ENCODE measurements at places on chromosomes 4 and X.

- no peak for DNase-seq
Measured at GRCh38 chr4:173051716-173052115, 116.9 kb upstream of the GALNT7 start.

- no peak for DNase-seq
Measured at GRCh38 chr4:23654791-23655190, 235.1 kb downstream of the PPARGC1A start.

DNA sequence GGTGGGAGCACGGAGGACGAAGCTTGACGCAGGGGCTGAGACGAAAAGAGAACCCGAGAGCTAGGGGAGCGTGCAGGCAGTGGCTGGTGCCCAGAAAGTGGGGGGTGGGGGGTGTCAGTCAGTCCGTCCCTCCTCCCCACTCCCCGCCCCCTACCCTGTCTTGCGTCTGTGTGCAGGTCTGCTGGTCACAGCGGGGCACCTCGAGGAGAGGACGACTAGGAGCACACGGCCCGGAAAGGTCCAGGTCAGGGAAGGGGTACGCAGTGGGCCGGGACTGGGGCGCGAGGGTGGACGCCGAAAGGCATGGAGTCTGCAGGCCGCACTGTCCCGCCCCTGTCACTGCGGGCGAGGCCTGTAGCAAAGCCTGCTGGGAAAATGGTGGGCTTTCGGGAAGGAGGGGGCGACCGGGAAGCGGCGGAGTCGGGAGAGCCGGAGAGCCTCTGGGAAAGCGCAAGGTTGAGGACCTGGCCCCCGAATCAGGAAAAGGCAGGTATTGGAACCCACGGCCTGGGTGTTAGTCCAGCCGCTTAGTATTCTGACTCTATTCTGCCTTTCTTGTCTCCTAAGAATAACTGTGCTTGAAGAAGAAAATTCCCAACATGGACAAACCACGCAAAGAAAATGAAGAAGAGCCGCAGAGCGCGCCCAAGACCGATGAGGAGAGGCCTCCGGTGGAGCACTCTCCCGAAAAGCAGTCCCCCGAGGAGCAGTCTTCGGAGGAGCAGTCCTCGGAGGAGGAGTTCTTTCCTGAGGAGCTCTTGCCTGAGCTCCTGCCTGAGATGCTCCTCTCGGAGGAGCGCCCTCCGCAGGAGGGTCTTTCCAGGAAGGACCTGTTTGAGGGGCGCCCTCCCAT, 769 bp downstream of the TCEAL1 start:
- no peak for DNase-seq

- no peak for DNase-seq
Measured at GRCh38 chr4:146159384-146160058, 16.0 kb upstream of the LSM6 start.

GRCh38 chrX:48890934-48891401, 6.6 kb downstream of the TIMM17B start:
- DNase-seq = no peak

DNA sequence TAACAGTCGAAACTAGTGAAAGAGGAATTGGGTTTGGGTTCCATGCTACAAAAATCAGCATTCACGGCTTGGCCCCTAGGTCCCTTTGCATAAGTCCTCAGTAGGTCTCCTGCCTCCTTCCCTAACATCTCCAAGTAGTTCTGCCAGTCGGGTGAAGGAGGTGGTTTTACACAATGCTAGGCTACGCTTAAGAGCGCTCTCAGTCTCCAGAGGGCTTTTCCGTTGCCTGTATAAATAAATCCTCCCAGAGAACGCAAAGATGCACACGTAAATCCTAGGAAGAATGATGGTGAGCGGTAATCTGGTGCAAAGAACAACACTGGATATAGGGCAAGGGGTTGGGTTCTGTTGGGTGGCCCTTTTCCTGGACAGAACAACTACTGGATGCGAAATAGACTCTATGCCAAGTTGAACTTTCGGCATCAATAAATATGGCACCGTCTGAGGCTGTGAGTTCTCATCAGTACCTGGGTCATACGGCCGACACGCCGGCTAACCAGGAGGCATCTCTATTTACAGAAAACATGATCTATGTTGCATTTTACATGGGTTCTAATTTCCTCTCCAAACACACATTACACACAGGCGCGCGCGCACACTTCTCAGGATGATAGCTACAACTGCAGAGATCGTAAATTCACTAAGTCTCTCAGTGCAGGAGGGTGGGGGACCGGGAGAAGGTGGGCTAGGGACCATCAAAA, 1.3 kb downstream of the CAMK2D start:
- DNase-seq = no peak

DNA sequence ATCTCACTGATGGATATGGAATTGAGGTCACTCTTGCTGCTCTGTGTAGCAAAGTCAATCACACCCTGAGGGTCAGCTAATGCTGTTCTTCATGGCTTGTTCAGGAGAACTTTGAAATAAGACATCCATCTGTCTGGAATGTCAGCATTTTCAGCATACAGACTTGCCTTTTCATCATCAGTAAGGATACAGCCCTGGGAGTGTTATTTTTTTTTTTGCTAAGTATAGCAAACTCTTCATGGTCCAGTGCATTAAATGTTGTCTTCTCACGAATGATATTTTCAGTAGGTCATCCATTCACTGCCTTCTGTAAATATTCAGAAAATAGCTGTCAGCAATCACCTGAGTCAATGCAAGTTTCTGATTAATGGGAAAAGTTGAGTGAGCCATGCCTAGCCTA, 268.8 kb upstream of the SMIM31 start:
- DNase-seq = no peak

DNA sequence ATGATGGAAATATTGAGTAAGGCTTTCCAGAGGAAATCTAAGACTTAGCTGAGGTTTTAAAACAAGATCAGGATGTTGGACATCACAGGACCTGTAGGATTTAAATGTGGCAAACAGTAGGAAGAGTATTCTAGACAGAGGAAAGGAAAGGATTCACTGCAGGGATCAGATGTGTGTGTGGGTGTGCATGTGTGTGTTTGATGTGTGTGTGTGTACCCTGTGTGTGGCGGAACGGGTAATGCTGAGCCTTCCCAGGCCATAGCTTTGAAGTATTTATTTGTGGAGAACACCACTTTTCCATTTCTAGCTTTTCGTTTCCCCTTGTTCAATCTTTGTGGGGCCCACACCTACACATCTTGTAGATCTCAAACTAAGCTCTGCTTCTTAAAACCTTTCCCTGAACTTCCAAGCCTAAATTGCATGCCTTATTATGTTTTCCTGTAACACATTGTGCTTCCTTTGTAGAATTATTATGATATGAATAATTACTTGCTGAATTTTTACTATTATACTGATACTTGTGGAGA, 6.9 kb downstream of the GUCY1A1 start:
- no peak for DNase-seq

GRCh38 chr4:185683896-185684295, 128.1 kb downstream of the SORBS2 start:
- no peak for DNase-seq

- DNase-seq = no peak
Measured at GRCh38 chrX:153766098-153766817, 2.2 kb downstream of the PLXNB3 start.

DNA sequence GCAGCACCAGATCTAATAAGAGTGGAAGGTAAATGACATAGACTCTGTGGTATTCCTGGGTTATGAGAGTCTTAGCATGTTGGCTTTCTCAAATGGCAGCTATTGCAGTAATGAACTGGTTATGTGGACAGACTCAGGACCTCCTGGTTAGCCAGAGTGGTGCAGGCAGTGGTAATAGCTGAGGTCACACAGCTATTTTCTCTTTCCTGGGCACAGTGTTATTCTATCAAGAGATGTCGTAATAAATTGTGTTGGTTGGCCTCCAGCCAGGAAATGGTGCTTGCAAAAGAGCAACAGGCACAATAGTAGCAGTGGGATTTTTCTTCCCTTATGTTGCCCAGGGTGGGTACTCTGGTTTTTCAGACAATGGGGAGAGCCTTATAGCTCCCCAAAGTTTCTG, 279.2 kb upstream of the FGF16 start:
- no peak for DNase-seq

GRCh38 chr4:23929248-23929647, 39.4 kb upstream of the PPARGC1A start:
- no peak for DNase-seq

- DNase-seq = no peak
Measured at GRCh38 chr4:156781852-156782251, 189.7 kb downstream of the PDGFC start.

GRCh38 chr4:83115656-83116285, 1.2 kb upstream of the PLAC8 start:
- no peak for DNase-seq

GRCh38 chrX:133574716-133575115, 159.4 kb upstream of the GPC4 start:
- DNase-seq = no peak

DNA sequence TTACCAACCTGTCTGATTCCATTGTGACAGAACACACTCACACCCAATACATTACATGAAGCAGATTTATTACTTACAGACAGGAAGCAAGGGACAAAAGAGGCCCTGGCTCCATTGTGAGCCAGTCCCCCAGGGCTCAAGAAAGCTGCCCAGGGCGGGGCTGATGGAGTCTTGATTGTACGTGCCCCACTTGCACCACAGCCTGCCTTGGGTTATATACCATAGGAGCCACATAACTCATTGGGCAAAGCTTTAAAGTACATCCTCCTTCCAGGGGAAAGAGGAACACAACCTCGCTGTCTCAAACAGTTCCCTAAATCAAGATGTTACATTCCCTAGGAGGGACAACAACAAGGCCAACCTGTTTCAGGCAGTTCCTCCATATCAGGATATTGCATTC, 3.4 kb upstream of the ZRSR2 start:
- no peak for DNase-seq

DNA sequence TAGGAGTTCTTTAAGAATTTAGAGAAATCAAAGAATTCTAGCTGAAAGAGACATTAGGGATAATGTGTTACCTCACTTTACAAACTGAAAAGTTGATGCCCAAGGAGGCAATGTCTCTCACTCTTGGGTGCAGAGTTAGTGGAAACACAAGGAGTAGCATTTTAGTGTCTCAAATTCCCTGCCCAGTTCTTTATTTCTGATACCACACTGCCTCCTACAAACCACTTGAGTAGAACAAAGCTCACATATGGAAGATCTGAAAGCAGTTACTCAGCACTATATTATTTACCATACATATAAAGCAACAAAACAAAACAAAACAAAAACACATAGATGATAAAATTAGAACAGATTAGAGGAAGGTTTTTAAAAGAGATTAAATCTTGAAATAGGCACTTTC, 124.2 kb downstream of the REELD1 start:
- DNase-seq = no peak

- DNase-seq = no peak
Measured at GRCh38 chr4:73715659-73716058, 24.7 kb upstream of the CXCL8 start.

GRCh38 chr4:38752941-38753806, 29.6 kb downstream of the TLR10 start:
- DNase-seq = no peak

- no peak for DNase-seq
Measured at GRCh38 chrX:43868791-43869190, 13.5 kb downstream of the MAOB start.

DNA sequence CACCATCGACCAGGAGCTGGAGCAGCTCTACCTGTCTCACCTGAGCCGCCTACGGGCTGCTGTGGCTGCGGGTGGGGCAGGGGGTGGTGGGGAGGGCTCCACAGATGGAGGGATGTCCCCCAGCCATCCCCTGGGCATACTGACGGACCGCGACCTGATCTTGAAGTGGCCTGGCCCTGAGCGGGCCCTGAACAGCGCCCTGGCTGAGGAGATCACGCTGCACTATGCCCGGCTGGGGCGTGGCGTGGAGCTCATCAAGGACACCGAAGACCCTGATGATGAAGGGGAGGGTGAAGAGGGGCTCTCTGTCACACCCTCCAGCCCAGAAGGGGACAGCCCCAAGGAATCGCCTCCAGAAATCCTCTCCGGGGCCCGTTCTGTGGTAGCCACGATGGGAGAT, 16.5 kb downstream of the PPP1R3F start:
- no peak for DNase-seq

DNA sequence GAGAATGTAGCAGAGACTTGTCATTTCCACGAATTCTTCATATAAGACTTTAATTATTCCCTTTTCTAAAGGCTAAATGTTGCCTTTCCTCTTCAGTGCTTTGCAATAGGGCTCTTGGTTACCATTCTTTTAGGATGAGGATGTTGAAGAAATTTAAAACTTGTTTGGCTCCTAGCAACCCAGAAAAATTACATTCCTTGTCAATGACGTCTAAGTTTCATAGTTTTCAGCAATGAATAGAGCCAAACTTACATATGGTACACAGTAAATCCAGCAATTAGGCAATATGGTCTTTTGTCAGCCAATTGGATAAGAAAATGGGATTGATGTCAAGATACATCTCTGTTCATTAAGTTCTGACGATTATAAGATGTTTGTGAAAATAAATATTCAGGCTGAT, 1639.6 kb upstream of the PCDH10 start:
- DNase-seq = no peak

- no peak for DNase-seq
Measured at GRCh38 chrX:56107320-56107719, 124.8 kb upstream of the KLF8 start.

DNA sequence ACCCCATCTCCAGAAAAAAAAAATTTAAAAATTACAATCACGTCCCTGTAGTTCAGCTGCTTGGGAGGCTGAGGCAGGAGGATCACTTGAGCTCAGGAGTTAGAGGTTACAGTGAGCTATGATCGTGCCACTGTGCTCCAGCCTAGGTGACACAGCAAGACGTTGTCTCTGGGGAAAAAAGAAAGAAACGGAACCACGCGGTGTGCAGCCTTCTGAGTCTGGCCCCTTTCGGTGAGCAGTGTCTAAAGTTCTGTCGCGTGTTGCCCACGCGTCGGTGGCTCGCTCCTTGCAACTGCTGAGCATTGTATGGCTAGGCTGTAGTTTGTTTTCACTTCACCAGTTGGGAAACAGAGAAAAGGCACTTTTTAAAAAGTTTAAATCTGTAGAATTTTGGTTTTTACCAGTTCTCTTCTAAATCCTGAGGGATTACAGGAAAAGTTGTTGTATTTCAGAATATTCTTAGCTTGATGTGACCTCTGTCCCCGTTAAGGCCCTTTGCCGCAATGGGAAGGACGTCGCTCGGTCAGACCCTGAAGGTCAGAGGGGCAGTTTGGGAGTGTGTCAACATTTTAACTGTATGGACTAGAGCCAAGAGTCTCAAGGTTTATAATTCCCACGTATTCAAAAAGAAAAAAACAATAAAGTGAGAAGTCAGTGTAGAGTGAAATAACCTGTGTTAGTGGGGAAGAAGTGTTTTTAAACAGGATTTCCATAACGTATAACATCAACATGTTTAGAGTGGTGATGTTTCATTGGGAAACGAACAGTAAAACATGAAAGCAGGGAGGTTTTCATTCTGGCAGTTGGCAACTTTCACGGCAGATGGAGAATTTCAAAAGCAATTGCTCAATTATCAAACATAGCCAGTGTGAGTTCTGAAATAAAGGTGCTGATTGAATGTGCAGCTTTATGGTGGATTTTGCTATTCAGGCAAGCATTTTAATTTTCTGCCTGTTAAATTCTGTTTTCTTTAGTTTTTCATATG, 45.8 kb upstream of the MSANTD1 start:
- DNase-seq = no peak

DNA sequence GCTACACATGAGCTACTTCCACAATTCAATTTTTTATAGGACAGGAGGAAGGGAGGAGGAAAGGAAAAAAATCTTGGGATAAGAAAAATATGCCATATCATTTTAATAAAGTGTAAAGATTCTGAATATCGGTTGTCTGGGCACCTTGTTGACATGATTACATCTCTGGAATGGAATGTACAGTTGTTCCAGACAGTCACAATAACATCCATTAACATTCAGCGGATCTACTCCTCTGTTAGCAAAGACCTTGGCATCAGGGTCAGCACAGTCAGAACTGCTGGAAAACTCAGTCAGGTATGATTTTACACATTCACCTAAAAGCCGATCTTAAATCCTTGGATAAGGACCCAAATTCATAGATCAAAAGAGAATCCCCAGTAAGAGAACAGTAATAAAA, 85.4 kb upstream of the ARMCX2 start:
- no peak for DNase-seq
